ENCODE measurements at places on chromosomes 11 and 22. TPM values are rescaled to one million over a fixed set of nuclear protein-coding genes. Genes with fewer than 3 reads are reported as not detected.
A peak's percentile ranks its signal among the peaks of the same experiment; 100 is the strongest.

DNA sequence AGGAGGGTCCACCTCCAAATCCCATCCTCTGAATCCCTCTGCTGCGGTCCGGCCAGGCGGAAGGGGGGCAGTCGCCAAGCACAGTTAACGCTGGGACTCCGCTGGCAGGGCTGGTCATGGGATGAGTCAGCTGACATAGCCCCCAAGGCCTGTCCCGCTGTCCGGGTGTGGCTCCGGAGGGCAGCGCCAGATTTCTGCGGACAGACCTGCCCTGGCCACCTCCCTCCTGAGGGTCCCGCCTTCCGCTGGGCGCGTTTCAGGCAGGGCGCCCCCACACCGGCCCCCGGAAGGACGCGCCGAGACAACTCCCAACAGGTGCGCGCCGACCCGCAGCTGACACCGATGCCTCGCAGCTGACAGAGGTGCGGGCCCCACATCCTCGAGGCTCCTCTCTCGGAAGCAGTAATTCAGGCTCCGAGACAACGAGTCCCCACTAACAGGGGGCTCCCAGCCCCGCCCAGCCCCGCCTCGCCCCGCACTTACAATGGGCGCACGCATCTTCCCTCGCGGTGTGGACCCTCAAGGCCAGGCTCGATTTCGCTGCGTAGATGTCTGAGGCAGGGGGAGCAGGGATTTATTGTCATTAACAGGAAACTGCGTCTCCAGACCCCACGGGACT, 607 bp downstream of the PLAAT3 start:
- peaks cover 17% of the 10 kb centered on the region for H3K4me1 ChIP-seq
- H3K27ac ChIP-seq = no peak overlapping the region
- H3K4me3 ChIP-seq = peak overlapping the region; percentile 52
- H3K27me3 ChIP-seq = no peaks in the 10 kb centered on the region
- H3K36me3 ChIP-seq = no peaks in the 10 kb centered on the region
- peak; percentile 70 for DNase-seq

GRCh38 chr11:1652771-1653540, 23.4 kb downstream of the KRTAP5-5 start:
- DNase-seq = peak; percentile 78
- H3K36me3 ChIP-seq = no peaks in the 10 kb centered on the region

DNA sequence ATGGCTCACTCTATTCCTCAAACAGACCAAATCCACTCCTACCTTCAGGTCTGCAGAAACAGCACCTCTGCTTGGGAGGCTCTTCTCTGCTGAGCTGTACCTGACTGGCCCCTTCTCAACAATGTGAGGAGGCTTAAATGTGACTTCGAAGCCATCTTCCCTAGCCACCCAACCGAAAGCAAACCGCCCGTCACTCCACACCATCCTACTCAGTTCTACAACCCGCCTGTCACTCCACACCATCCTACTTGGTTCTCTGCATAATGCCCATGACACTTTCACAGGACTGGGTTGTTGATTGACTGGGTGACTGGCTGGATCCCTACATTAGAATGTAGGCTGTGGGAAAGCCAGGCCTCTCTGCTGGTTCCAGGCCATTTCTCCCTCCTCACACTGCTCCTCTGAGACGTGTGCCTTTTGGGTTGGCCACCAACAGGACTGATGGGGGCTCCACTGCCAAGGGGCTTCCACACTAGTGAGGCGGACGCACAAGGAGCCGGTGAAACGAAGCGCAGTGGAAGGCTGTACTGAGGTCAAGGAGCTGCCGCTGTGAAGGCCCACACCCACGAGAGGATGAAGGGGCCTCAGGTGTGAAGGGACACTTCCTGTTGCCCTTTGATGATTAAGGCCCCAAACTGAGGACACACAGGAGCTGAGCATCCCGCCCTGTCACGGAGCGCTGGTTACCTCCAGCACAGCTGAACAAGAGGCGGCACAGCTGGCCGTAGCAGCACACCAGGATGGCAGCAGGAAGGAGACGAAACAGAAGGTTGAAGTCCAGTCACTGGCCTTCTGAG, 47.5 kb upstream of the SPATA19 start:
- H3K27me3 ChIP-seq = no peaks in the 10 kb centered on the region
- DNase-seq = no peak
- peaks cover 5% of the 10 kb centered on the region for H3K4me1 ChIP-seq
- H3K36me3 ChIP-seq = no peaks in the 10 kb centered on the region
- no peak overlapping the region for H3K4me3 ChIP-seq
- no peak overlapping the region for H3K27ac ChIP-seq

CDC42BPG gene
- polyA plus RNA-seq = 4.4 TPM

UBQLN3 gene
- polyA plus RNA-seq = not detected

KCTD14 gene
- polyA plus RNA-seq = 0.18 TPM

GRCh38 chr22:21652010-21652546, 10.0 kb downstream of the SDF2L1 start:
- peak overlapping the region; percentile 58 for H3K4me3 ChIP-seq
- no peaks in the 10 kb centered on the region for H3K36me3 ChIP-seq
- H3K4me1 ChIP-seq = peaks cover 27% of the 10 kb centered on the region
- H3K27ac ChIP-seq = no peak overlapping the region

- no peaks in the 10 kb centered on the region for H3K36me3 ChIP-seq
- H3K27ac ChIP-seq = no peak overlapping the region
- H3K4me3 ChIP-seq = no peak overlapping the region
- H3K27me3 ChIP-seq = no peaks in the 10 kb centered on the region
- DNase-seq = no peak
- peaks cover 36% of the 10 kb centered on the region for H3K4me1 ChIP-seq
Measured at GRCh38 chr11:2461956-2462542, 17.2 kb downstream of the KCNQ1 start.

DNA sequence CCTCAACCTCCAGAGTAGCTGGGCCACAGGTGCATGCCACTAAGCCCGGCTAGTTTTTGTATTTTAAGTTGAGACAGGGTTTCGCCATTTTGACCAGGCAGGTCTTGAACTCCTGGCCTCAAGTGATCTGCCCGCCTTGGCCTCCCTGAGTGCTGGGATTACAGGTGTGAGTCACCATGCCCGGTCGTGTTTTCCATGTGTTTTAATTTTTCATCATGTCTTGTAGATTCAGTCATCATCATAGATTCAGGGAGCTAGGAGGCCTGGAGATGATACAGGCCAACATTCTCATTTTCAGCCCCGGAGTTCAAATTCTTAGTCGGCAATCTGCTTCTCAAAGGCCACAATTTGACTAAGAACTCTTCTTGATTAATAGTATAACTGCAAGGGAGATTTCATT, 73.5 kb upstream of the GRAMD1B start:
- no peak overlapping the region for H3K27ac ChIP-seq
- no peak overlapping the region for H3K4me3 ChIP-seq
- H3K4me1 ChIP-seq = peaks cover 3% of the 10 kb centered on the region
- no peaks in the 10 kb centered on the region for H3K27me3 ChIP-seq
- H3K36me3 ChIP-seq = no peaks in the 10 kb centered on the region

OR5T1 gene
- polyA plus RNA-seq = not detected

OR56A4 gene
- not detected for polyA plus RNA-seq

DNA sequence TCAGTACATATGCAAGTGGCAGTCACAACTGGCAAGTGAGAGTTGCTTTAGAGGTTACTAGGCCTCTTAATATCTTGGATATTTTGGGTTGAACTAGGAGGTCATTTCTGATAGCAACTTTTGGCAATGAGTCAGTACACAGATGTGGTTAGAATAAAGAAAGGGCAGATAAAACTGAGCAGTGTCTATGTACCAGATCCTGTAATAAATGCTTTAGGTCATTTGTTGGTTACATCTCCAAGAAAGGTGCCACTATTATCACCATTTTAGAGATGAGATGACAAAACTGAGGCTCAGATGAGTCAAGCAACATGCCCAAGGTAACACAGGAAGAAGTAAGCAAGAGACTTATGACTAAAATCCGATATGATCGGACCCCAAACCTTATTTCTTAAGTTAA, 25.0 kb downstream of the MAML2 start:
- DNase-seq = no peak
- no peak overlapping the region for H3K4me3 ChIP-seq
- no peaks in the 10 kb centered on the region for H3K27me3 ChIP-seq
- peaks cover 12% of the 10 kb centered on the region for H3K4me1 ChIP-seq
- H3K27ac ChIP-seq = no peak overlapping the region

GRCh38 chr22:27580311-27580897, 221.2 kb downstream of the MN1 start:
- H3K4me3 ChIP-seq = no peak overlapping the region
- H3K4me1 ChIP-seq = no peaks in the 10 kb centered on the region
- no peaks in the 10 kb centered on the region for H3K27me3 ChIP-seq

DNA sequence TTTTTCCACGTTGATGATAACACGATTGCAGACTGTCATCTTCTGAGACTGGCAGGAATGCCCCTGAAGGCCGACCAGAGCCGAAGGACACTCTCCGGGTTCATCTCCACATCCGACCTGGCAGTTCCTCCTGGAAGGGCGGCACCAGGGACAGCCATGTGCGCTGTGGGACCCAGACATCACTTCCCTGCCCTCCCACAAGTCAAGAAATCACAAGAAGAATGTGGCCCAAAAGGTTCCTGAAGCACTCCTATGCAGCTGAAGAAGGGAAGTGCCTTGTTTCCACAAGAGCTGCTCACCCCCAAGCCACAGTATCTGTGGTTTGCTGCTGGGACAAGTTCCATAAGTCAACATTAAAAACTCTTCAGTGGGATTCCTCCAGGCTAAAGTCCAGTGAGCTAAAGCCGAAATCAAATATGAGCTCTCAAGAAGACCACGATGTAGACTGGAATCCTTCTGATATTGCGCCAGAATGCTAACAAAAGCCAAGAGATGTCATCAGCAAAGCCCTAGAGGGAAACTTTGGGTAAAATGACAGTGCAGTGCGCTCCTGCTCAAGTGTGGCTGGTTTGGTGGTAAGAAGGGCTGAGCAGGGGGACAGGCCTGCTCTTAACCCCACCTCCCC, 21.2 kb downstream of the PACSIN2 start:
- no peaks in the 10 kb centered on the region for H3K27me3 ChIP-seq
- DNase-seq = no peak
- H3K36me3 ChIP-seq = peaks cover 5% of the 10 kb centered on the region
- H3K4me1 ChIP-seq = peaks cover 18% of the 10 kb centered on the region

GAL3ST1 gene
- polyA plus RNA-seq = 0.70 TPM

- no peaks in the 10 kb centered on the region for H3K4me1 ChIP-seq
- H3K27ac ChIP-seq = no peak overlapping the region
- no peaks in the 10 kb centered on the region for H3K27me3 ChIP-seq
- H3K36me3 ChIP-seq = no peaks in the 10 kb centered on the region
- H3K4me3 ChIP-seq = no peak overlapping the region
Measured at GRCh38 chr22:22787151-22787550, 100.5 kb upstream of the IGLL5 start.

- no peaks in the 10 kb centered on the region for H3K4me1 ChIP-seq
- H3K4me3 ChIP-seq = no peak overlapping the region
- no peaks in the 10 kb centered on the region for H3K36me3 ChIP-seq
Measured at GRCh38 chr11:67545280-67545679, 22.0 kb upstream of the CABP2 start.

GRCh38 chr22:28043266-28043665, 124.2 kb upstream of the PITPNB start:
- H3K4me1 ChIP-seq = no peaks in the 10 kb centered on the region
- no peak overlapping the region for H3K27ac ChIP-seq
- DNase-seq = no peak
- H3K36me3 ChIP-seq = no peaks in the 10 kb centered on the region

CKAP5 gene
- polyA plus RNA-seq = 7.3 TPM

CALCA gene
- not detected for polyA plus RNA-seq

- no peak overlapping the region for H3K4me3 ChIP-seq
- H3K27me3 ChIP-seq = no peaks in the 10 kb centered on the region
- H3K36me3 ChIP-seq = no peaks in the 10 kb centered on the region
- DNase-seq = no peak
- H3K27ac ChIP-seq = no peak overlapping the region
Measured at GRCh38 chr11:44693654-44694119, 33.1 kb upstream of the TSPAN18 start.

- H3K27ac ChIP-seq = no peak overlapping the region
- no peaks in the 10 kb centered on the region for H3K36me3 ChIP-seq
- DNase-seq = no peak
- no peaks in the 10 kb centered on the region for H3K27me3 ChIP-seq
- peaks cover 35% of the 10 kb centered on the region for H3K4me1 ChIP-seq
Measured at GRCh38 chr11:9859554-9860305, 195.9 kb downstream of the SWAP70 start.

MYEOV gene
- 0.72 TPM for polyA plus RNA-seq

DNA sequence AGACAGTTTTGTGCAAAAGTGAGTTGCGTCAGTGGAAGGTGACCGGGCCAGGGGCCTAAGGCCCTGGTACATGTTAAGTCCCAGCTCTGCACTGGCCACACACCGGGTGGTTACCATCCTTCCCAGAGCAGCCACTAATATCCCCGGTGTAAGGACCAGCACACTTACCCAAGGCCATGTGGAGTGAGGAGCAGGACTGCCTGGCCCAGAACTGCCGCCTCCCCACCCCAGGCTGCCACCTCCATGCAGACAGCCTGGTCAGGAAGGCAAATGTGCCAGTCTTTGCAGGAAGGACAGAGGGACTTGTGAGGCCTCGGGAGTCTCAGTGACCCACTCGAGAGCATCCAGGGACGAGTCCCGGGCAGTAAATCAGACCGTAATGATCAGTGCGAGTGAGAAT, 102.9 kb downstream of the MORC2 start:
- H3K27me3 ChIP-seq = no peaks in the 10 kb centered on the region
- no peak overlapping the region for H3K27ac ChIP-seq
- H3K4me3 ChIP-seq = no peak overlapping the region

- H3K27ac ChIP-seq = no peak overlapping the region
- H3K27me3 ChIP-seq = no peaks in the 10 kb centered on the region
- no peak for DNase-seq
- H3K4me1 ChIP-seq = peaks cover 11% of the 10 kb centered on the region
- no peak overlapping the region for H3K4me3 ChIP-seq
Measured at GRCh38 chr11:126307706-126308105, 3.8 kb downstream of the DCPS start.

DNA sequence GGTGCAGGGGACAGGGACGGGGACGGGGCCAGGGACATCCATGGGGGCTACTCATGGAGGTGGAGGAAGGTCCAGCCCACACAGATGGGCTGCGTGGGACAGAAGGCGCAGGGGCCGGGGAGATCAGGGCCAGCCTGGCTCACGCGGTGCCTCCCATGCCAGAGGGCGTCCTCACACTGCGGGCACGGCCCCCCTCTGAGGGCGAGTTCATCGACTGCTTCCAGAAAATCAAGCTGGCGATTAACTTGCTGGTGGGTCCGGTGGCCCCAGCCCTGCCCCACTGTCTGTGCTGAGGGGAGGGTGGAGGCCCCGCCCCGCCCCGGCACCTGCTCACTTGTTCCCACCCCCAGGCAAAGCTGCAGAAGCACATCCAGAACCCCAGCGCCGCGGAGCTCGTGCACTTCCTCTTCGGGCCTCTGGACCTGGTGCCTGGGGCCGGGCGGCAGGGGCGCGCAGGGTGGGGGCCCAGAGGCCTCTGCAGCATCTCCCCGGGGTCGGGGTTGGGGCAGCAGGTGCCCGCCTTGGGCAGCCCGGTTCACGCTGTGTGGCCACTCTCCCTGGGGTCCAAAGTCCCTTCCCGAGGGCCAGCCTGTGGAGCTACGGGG, 15.8 kb downstream of the EPS8L2 start:
- no peaks in the 10 kb centered on the region for H3K27me3 ChIP-seq
- no peaks in the 10 kb centered on the region for H3K36me3 ChIP-seq
- H3K4me1 ChIP-seq = peaks cover 28% of the 10 kb centered on the region

Data from B cell (primary cell).